Bronchial epithelial cell (primary cell): ENCODE measurements at places on chromosomes 12 and 14. TPM values are rescaled to one million over a fixed set of nuclear protein-coding genes. Genes with fewer than 3 reads are reported as not detected.
A peak's percentile ranks its signal among the peaks of the same experiment; 100 is the strongest.

The CDKN3 gene
- total RNA-seq: 3.7 and 15.4 TPM in 2 replicates

The STXBP6 gene
- total RNA-seq: not detected in 2 replicates

The PLA2G1B gene
- not detected in 2 replicates for total RNA-seq

The B4GALNT3 gene
- total RNA-seq: 8.2 and 8.3 TPM in 2 replicates

The IFNG-AS1 gene
- not detected in 2 replicates for total RNA-seq

The ZFHX2 gene
- total RNA-seq: 0.13 and 0.26 TPM in 2 replicates

The LRFN5 gene
- total RNA-seq: under 0.01 and 0.13 TPM in 2 replicates

The SLC17A8 gene
- total RNA-seq: not detected in 2 replicates

DNA sequence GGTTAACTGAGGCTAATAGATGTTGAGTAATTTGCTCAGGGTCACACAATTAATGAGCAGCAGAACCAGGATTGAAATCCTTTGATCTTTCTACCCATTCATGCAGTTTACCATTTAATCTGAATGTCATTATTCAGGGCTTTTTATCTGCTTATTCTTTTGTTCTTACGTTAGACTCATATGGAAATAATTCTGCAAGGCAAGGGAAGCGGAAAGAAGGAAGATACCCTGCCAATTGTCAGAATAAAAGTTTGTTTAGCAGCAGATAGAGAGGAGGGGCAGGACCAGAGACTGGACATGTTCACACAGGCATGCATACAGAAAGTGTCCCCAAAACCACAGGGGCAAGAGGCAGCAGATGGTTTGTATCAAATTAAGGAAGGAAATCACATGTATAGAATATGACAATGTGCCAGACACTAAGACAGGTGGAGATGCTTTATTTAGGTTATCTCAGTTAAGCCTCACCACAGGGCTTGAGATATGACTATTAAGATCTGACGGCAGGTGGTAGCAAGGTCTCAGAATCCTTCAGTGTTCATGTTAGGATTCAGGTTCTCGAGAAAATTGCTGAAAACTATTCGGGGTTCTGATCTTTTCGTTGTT lies 29.8 kb downstream of the BRMS1L start:
- no peak for DNase-seq

GRCh38 chr12:123690191-123690840 lies 19.4 kb downstream of the TCTN2 start:
- DNase-seq: peak; percentile 82

DNA sequence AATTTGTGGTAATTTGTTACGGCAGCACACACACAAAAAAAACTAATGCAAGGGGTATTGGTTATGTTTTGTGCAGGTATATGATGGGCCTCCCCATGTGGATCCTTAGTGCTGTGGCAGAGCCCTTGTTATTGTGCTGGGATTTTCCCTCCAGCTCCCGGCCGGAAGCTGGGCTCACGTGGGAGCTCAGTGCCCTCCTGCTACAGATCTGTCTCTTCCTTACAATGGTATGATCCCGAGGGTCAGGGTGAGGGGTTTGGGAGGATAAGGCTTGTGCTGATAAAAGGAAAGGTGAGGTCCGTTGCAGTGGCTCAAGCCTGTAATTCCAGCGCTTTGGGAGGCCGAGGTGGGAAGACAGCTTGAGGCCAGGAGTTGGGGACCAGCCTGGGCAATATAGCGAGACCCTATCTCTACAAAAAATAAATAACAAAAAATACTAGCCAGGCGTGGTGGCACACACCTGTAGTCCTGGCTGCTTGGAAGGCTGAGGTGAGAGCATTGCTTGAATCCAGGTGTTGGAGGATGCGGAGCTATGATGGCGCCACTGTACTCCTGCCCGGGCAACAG lies 861 bp upstream of the SLC48A1 start:
- DNase-seq: no peak

- DNase-seq: no peak
Observed at GRCh38 chr12:30925607-30926242, 823 bp upstream of the TSPAN11 start.

- peak; percentile 13 for DNase-seq
Observed at GRCh38 chr12:4579305-4580102, 17.5 kb downstream of the DYRK4 start.

DNA sequence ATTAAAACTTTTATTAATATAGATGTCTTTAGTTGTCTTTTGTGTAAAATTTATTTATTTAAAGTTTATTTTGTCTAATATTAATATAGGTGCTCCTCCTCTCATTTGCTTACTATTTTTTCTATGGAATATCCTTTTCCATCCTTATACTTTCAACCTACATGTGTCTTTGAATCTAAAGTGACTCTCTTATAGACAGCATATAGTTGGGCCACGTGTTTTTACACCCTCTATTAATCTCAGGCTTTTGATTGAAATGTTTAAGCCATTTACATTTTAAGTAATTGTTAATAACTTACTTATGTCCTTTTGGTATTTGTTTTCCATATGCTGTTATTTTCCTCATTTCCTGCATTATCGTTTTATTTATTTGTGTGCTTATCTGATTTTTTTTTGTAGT lies 74.4 kb upstream of the LRFN5 start:
- no peak for DNase-seq

DNA sequence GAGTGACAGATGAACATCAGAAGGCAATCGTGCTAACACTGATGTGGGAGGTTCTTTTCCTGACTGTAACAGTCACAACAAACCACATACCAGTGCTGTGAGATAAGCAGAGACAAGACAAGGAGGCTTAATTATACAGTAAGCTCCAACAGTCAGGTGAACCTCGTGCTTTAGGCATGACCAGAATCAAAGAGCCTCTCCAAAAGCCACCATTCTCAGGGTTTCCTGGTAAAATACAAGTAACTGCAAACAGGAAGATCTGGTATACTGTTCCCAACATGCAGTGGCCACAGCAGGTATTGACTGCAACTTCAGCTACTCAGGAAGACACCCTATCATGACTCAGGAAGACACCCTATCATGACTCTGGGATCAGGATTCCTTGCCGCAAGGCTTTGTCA lies 47.3 kb upstream of the GTF2A1 start:
- peak; percentile 25 for DNase-seq

- DNase-seq: no peak
Observed at GRCh38 chr12:132781938-132782337, 20.3 kb upstream of the ANKLE2 start.

- peak; percentile 54 for DNase-seq
Observed at GRCh38 chr12:3076730-3077571, at the start of gene TSPAN9. TSPAN9 (plus strand) TSS chr12:3077379; CDS start chr12:3201194, 123,815 bp downstream.

- no peak for DNase-seq
Observed at GRCh38 chr14:66074537-66074936, 411.6 kb upstream of the CCDC196 start.

GRCh38 chr12:96237035-96237434 lies 42.9 kb downstream of the ELK3 start:
- no peak for DNase-seq

DNA sequence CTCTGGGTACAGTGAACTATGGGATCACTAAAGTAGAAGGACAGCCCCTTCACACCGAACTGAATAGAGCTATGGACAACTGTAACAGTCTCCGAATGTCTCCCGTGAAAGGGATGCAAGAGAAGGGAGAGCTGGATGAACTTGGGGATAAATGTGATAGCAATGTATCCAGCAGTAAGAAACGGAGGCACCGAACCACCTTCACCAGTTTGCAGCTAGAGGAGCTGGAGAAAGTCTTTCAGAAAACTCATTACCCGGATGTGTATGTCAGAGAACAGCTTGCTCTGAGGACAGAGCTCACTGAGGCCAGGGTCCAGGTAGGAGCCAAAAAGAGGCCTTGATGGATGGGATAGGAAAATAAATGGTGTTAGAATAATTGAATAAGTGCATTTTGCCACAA lies 3.5 kb downstream of the ALX1 start:
- no peak for DNase-seq

DNA sequence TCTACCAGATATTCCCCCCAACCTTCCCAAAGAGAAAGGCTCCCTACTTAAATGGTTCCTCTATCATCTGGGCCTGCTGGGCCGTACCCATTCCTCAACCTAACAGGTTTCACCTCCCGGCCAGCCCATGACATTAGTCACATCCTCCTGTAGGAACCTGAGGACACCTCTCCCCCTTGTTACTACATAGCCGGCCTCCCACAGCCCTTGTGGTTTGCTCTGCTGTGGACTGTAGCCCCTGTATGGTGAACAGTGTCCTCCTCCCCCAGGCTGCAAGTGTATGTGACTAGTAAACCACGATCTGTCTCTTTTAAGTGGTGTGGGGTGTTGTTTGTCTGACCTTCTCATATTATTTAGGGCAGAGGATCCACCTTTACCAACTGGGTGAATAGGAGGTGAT lies 371.7 kb downstream of the RGS6 start:
- DNase-seq: no peak
